ENCODE measurements at places on chromosomes 4 and X.

GRCh38 chr4:79331126-79331876, 5.4 kb upstream of the NAA11 start:
- no peak for DNase-seq

- DNase-seq = no peak
Observed at GRCh38 chrX:129472116-129472515, 51.2 kb downstream of the SMARCA1 start.

DNA sequence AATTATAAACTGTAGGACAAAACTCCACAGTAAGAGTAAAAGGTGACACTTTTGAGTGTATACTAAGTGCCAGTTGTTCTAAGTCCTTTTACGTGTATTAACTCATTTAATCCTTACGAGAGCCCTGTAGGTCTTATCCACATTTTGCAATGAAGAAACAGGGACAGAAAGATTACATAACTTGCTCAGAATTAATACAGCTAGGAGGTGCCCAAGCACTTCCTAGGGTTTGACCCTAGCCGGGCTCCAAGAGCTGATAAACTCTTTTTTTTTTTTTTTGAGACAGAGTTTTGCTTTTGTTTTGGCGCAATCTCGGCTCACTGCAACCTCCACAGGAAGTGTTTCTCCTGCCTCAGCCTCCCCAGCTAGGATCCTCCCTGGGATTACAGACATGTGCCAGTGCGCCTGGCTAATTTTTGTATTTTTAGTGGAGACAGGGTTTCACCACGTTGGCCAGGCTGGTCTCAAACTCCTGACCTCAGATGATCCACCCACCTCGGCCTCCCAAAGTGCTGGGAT, 110.4 kb downstream of the UBE2K start:
- DNase-seq = no peak

GRCh38 chr4:77025643-77026321, 50.0 kb downstream of the CCNI start:
- no peak for DNase-seq

DNA sequence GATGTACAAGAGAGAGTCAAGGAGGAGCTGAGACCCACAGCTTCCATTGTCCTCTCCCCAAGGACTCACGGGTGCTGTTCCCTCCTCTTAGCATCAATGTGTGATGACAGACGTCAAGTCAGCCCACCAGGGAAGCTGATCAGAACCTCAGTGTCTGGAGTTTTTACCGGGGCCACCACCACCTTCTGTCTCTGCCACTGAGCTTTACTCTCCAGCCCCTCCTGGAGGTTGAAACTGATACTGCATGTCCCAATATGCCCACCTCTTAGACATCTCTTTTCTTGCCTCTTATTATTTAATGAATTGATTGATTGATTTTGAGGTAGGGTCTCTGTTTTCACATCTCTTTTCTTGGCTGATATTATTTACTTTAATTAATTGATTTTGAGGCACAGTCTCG, 10.3 kb upstream of the AKAP17A start:
- no peak for DNase-seq

- DNase-seq = no peak
Observed at GRCh38 chrX:50905334-50905733, 5.2 kb upstream of the BMP15 start.
